ENCODE measurements at places on chromosomes 4 and X. TPM values are rescaled to one million over a fixed set of nuclear protein-coding genes. Genes with fewer than 3 reads are reported as not detected.

DNA sequence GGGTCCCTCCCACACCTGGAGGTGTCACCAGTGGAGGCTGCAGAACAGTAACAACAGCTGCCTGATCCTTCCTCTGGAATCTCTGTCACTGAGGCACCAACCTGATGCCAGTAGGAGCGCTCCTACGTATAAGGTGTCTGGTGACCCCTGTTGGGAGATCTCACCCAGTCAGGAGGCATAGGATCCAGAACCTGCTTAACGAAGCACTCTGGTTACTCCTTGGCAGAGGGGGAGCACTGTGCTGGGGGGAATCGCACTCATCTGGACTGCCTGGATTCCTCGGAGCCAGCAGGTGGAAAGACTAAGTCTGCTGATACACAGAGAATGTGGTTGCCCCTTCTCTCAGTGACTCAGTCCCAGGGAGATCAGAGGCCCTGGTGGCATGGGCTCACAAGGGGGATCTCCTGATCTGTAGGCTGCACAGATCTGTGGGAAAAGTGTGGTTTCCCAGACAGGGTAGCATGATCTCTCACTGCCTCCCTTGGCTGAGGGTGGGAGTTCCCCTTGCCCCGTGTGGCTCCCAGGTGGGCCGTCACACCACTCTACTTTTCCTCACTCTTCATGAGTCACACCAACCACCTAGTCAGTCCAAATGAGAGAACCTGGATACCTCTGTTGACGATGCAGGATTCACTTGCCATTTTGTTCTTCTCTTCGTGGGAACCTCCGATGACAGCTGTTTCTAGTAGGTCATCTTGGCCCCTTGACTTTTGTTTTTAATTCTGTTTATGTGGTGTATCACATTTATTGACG, 305.9 kb downstream of the IDS start:
- no peak for DNase-seq
- no peaks in the 10 kb centered on the region for H3K36me3 ChIP-seq
- H3K27me3 ChIP-seq = no peaks in the 10 kb centered on the region
- H3K27ac ChIP-seq = no peak overlapping the region
- no peaks in the 10 kb centered on the region for H3K4me1 ChIP-seq

DNA sequence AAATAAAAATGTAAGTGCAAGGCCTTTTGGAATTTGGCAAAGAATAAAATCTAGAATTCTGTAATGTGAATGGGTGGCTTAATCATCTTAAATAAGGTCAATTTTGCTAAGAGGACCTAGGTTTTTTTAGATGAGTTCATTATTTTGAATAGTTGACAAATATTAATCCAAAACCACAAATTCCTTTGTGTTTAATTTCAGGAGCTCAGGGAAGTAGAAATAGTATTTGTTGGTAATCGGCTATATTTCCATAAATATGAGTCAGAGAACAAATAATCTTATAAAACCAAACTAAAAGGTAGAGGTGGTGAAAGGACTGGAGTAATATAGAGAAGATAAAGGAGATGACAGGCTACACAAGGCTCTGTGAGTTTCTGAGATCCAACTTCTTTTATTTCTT, 190.4 kb upstream of the TLL1 start:
- no peak overlapping the region for H3K27ac ChIP-seq
- no peaks in the 10 kb centered on the region for H3K27me3 ChIP-seq
- H3K4me1 ChIP-seq = no peaks in the 10 kb centered on the region
- no peaks in the 10 kb centered on the region for H3K36me3 ChIP-seq
- no peak overlapping the region for H3K4me3 ChIP-seq

GRCh38 chr4:17168571-17168970, 270.1 kb upstream of the LDB2 start:
- H3K4me3 ChIP-seq = no peak overlapping the region
- H3K27me3 ChIP-seq = no peaks in the 10 kb centered on the region

DNA sequence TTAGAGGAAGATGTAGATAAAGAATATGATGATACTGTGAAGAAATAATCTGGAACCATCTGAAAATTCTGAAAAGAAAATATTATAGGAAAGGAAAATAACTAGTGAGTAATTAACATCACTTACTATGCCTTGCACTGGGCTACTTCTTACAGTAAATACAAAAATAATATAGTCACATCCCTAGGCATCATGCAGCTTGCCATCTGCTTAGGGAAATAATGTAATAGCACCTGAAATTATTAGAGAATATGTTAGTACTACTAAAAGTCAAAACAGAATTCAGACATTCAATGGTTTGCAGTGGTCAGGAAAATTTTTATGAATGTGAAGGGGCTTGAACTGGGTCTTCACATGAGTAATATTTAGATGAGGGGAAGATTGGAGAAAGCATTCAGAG, 272.2 kb upstream of the EMCN start:
- no peaks in the 10 kb centered on the region for H3K4me1 ChIP-seq
- H3K27ac ChIP-seq = no peak overlapping the region
- H3K27me3 ChIP-seq = no peaks in the 10 kb centered on the region
- H3K4me3 ChIP-seq = no peak overlapping the region

The SSX4 gene
- not detected for total RNA-seq

The PRR32 gene
- total RNA-seq = not detected

The SHISA3 gene
- total RNA-seq = not detected

The PDE6B gene
- not detected for total RNA-seq

DNA sequence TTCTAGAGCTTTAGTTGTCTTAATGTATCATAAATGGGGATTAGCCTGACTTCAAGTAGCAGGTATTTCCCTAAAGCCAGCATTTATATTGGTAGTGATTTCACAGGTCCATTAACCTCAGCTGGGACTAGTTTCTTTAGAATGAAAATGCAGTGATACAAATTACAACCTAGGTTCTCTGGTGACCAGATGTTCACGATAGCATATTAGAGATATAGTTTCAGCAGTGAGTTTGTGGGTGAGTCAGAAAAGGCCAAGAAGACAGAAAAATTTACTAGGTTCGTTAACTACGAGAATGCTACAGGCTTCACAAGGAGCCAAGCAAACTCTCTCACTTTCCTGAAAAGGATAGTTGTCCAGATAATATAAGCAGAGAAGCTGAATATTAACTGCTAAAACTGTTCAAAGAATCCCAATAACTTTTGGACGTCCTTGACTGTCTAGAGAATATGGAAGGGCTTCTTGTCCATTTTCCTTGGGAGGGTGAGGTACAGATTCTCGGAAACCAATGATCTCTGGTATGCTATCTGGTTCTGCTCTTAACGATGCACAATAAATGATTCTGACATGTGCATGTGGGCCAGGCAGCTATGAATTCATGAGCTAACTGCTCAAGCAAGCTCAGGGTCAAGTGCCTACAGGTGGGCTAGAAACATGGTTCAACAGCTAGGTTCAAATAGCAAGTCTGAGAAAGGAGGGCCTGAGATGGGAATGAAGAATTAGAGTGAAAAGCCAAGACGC, 6.0 kb upstream of the SPCS3 start:
- H3K27ac ChIP-seq = no peak overlapping the region
- H3K4me3 ChIP-seq = no peak overlapping the region
- DNase-seq = no peak
- no peaks in the 10 kb centered on the region for H3K36me3 ChIP-seq

- H3K4me1 ChIP-seq = peaks cover 33% of the 10 kb centered on the region
- no peak overlapping the region for H3K4me3 ChIP-seq
- peaks cover 37% of the 10 kb centered on the region for H3K36me3 ChIP-seq
- H3K27ac ChIP-seq = no peak overlapping the region
These were observed 43.3 kb downstream of the CAMK2D start for GRCh38 chr4:113718252-113718651.

DNA sequence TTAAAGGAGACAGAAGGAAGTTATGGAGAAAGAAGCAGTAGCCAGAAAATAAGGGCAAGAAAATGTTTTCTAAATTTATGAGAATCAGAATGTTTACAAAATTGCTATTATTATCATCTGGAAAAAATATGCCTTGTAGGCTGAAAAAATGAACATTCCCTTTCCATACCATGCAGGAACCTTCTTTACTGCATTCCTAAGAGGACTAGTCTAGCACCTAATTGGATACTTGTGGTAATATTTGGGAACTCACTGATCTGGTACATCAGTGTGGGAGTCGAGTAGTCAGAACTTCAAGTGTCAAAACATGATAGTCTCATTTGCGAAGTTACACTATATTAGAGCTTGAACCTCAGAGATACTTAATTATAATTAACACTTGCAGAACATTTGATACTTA, 51.9 kb downstream of the TET2 start:
- no peak for DNase-seq
- H3K27ac ChIP-seq = no peak overlapping the region
- peaks cover 4% of the 10 kb centered on the region for H3K36me3 ChIP-seq
- no peaks in the 10 kb centered on the region for H3K27me3 ChIP-seq
- H3K4me1 ChIP-seq = peaks cover 11% of the 10 kb centered on the region
- no peak overlapping the region for H3K4me3 ChIP-seq

GRCh38 chr4:44652002-44652401, 577 bp upstream of the YIPF7 start:
- H3K4me3 ChIP-seq = no peak overlapping the region
- H3K27ac ChIP-seq = no peak overlapping the region
- H3K4me1 ChIP-seq = no peaks in the 10 kb centered on the region
- no peak for DNase-seq
- no peaks in the 10 kb centered on the region for H3K36me3 ChIP-seq

The GLRB gene
- not detected for total RNA-seq

DNA sequence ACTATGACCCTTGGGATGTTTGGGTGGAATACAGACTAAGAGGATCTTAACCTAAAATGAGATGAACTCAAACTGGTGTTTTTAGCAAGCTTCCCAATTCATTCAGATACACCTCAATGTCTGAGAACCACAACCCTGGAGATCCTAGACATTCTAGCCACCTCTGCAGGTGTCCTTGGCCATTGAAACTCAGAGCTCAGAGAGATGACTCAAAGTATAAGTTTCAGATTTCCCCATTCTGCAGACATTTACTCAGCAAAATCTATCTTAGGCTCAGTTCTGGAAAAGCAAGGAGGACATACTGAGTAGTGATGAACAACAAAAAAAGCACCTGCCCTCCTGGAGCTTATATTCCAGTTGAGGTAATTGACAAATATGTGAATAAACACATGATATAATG, 47.8 kb downstream of the COMMD8 start:
- DNase-seq = no peak
- peaks cover 13% of the 10 kb centered on the region for H3K4me1 ChIP-seq
- no peak overlapping the region for H3K27ac ChIP-seq
- no peaks in the 10 kb centered on the region for H3K36me3 ChIP-seq
- H3K27me3 ChIP-seq = no peaks in the 10 kb centered on the region

DNA sequence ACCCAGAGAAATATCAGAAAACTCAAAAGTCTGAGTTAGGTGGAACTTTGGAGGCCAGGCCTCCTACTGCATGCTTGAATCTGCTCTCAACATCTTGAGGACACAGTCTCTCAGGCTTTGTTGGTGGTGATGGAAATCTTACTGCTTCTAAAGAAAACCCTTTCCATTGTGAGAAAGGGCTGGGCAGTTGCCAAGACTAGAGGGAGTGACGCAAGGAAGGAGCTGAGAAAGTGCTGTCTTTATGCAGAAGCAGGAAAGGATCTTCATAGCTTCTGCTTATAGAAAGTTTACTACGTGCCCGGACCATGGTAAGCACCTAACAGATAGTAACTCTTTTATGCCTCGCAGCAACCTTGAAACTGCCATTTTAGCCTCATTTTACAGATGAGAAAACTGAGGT, 2.4 kb upstream of the CRMP1 start:
- H3K4me3 ChIP-seq = no peak overlapping the region
- peaks cover 51% of the 10 kb centered on the region for H3K4me1 ChIP-seq
- no peak for DNase-seq
- H3K27ac ChIP-seq = 0 out of 2 replicates have a peak overlapping the region, but pooled peaks have one; percentile 18
- peaks cover 5% of the 10 kb centered on the region for H3K27me3 ChIP-seq

- no peaks in the 10 kb centered on the region for H3K4me1 ChIP-seq
- no peak overlapping the region for H3K27ac ChIP-seq
- DNase-seq = no peak
- H3K27me3 ChIP-seq = no peaks in the 10 kb centered on the region
These were observed 474.8 kb downstream of the PCDH10 start for GRCh38 chr4:133623847-133624246.

DNA sequence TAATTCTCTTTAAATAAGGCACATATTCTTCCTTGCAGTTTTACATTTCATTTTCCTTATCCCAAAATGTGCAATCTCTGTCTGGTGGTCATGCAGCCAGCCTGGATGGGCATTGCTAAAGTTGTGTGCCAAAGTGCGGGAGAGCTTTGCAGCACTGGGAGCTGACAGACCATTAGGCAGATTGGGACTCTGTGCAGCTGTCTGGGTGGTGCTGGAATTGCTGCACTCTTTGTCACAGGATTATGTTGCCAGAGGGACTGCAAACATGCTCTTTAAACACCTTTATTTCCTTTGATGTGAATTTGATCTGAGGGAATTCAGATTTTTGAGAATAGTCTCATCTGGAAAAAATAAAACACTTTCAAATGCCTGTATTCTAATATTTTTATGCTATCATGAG, 956.2 kb upstream of the DIAPH2 start:
- H3K4me3 ChIP-seq = no peak overlapping the region
- peaks cover 4% of the 10 kb centered on the region for H3K4me1 ChIP-seq
- no peaks in the 10 kb centered on the region for H3K27me3 ChIP-seq
- DNase-seq = no peak

- H3K36me3 ChIP-seq = no peaks in the 10 kb centered on the region
- no peaks in the 10 kb centered on the region for H3K4me1 ChIP-seq
- H3K4me3 ChIP-seq = no peak overlapping the region
- no peak overlapping the region for H3K27ac ChIP-seq
These were observed 35.4 kb upstream of the HPSE start for GRCh38 chr4:83369831-83370639.

The ENAM gene
- not detected for total RNA-seq

The SPP1 gene
- total RNA-seq = not detected

The AMER1 gene
- 3.1 TPM for total RNA-seq
